Stimulated activated naive CD8-positive, alpha-beta T cell treated with anti-CD3 and anti-CD28 coated beads, Interleukin-15, amount 100 ng/mL, for 72 hours (primary cell): ENCODE measurements at places on chromosomes 11 and 22.

DNA sequence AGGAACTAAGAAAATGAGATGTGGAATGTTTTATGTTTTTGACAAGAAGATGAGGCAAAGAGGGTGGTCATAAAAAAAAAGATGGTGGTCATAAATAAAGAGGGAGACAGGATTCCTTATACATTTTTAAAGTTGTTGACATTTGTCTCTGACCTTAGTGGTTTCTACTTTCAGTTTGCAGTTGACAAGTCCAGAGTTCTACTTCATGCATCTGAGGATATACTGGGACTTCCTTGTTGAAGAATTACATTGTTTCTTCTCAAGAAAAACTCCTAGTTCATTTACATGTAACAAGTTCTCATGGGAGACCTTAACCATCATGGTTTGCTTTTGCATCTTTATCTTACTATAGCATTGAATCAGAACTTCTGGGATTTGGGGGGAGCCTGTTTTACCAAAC is 1.2 kb downstream of the OR6X1 start:
- no peak for DNase-seq

- DNase-seq = no peak
These were observed 7.4 kb upstream of the ANO1 start for GRCh38 chr11:70070706-70071105.

DNA sequence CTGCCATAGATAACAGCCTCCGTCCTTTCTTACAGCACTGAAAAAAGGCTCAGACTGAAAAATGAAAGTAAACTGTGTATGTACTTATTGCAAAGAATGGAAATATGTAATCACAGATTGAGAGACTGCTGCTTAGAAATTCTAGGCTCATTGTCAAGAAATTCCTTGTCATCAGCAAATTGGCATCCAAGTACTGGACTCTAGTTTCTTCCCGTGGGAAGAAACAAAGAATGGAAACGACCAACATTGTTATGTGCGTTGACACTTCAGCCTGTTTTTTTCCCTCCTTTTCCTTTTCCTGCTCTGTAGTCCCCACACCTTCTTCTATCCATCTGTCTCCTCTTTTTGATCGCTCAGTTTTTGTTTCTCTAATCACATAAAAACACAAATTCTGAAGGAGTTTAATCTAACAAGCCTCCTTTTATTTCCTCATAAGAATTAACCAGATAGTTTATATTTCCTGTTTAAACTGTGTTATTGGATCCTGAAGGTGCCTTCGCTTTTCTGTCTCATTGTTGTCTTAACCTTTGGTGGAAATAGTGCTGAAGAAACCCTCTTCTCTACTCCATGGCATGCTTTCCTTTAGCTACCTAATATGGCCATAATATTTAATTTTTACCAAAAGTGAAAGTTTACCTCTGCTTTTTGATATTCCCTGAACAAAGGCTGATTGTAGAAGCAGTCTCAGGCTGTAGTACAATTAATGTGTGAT is 20.0 kb upstream of the CASP12 start:
- no peak for DNase-seq

DNA sequence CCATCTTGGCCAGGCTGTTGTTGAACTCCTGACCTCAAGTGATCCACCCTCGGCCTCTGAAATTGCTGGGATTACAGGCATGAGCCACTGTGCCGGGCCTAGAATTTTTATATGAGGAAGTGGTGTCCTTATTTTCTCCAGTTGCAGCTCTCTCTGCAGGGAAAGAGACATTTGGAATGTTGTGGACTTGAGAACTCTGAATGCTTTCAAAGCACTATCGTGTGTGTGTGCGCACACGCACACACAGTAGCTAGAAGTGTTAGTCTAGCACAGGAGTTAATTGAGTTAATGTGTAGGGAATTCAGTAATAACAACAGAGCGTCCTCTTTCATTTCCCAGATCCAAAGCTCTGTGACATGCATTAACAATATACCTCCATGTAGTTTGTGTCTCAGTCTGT is 164.0 kb upstream of the RASSF10 start:
- DNase-seq = no peak

GRCh38 chr11:114163229-114163631 is 103.7 kb downstream of the ZBTB16 start:
- DNase-seq = no peak

- DNase-seq = no peak
These were observed 13.5 kb upstream of the EP300 start for GRCh38 chr22:41078931-41079330.

DNA sequence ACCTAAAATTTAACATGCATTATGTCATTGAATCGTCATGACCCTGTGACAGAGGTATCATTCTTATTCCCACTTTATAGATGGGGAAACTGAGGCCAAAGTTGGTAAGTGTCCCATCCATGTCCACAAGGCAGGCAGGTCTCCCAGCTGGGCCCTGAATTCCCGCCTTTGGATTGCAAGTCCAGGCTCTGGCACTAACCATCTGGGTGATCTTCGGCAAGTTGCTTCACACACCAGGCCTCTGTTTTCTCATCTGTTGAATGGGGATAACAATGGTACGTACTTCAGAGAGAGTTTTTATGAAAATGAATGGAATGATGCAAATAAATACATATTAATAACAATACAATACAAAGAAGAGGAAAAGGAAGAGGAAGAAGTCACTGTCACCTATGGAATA is 3.4 kb downstream of the CRYBB3 start:
- DNase-seq = no peak

DNA sequence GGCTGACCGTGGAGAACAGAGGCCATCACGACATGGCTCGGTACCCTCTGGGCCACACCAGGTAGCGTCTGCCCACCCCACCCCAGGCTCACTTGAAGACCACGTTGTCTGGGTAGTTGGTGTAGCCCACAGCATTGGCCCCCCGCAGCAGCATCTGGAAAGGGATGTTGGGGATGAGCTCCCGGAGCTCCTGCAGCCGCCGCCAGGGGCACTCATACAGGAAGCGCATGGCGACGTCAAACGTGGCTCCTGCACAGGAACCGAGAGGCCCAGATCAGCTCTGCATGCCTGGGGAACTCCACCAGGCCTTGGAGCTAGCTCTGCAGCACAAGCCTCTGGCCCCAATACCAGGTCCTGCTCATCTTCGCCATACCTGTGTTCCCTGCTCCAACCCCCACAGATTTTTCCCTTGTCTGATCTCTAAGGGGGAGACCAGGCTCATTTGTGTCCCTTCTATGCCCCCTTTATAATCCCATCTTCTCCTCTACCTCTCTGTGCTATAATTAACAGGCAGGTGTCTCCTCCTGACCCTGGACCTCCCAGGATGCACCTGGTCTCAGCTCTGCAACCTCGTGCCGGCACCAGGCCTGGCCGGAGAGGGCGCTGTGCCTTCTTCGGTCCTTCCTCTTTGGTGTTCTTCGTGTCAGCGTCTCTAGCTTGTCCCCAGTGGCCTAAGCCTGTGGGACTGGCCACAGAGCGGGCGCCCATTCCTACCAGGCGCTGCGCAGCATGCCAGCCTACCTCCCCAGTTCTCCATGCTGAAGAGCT is 5.0 kb upstream of the LRFN4 start:
- DNase-seq = no peak

DNA sequence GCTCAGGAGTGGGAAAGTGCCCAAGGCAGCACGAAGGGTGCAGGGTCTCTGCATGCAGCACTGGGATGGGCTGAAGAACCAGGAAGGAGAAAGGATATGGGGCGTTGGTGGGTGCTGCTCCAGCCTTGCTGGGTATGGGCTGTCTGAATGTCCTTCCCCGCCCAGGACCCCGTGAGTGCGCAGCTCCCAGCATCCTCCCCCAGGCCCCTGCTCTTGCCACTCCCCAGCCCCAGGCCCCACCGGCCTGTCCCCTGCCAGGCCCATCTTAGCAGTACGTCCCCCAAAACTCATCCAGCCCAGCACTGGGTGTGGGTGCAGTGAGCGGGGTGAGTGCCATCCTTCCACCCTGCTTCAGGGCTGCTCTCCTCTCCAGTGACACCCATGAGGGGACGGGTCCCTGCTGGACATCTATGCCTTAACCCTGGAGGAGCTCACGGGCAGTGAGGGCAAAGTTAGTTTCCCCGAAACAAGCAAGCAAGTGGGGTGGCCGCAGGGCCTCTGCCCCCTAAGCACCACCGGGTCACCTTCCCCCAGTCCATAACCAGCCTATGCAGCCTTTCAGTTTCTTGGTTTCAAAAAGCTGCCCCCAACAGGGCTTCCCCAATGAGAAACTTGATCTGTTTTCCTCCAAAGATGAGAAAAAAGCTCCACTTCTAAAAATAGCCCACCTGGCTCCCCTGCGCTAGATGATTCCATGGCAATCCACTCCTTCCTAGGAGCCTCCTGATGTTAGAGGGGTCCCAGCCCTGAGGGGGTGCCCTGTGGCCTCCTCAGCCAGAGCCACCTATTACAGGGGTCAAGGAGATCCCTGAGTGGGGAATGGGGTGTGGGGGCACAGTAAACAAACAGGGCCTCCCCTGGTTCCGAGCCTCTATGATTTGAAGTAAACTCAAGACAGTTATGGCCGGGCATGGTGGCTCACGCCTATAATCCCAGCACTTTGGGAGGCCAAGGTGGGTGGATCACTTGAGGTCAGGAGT is 103.8 kb downstream of the MORC2 start:
- DNase-seq = peak; percentile 4

GRCh38 chr11:132620423-132620822 is 911.9 kb downstream of the OPCML start:
- no peak for DNase-seq

GRCh38 chr22:29308791-29309262 is 2.4 kb downstream of the GAS2L1 start:
- DNase-seq = peak; percentile 71

GRCh38 chr11:67345920-67346819 is 7.2 kb downstream of the POLD4 start:
- DNase-seq = no peak

GRCh38 chr11:133216813-133217212 is 315.5 kb downstream of the OPCML start:
- DNase-seq = no peak

DNA sequence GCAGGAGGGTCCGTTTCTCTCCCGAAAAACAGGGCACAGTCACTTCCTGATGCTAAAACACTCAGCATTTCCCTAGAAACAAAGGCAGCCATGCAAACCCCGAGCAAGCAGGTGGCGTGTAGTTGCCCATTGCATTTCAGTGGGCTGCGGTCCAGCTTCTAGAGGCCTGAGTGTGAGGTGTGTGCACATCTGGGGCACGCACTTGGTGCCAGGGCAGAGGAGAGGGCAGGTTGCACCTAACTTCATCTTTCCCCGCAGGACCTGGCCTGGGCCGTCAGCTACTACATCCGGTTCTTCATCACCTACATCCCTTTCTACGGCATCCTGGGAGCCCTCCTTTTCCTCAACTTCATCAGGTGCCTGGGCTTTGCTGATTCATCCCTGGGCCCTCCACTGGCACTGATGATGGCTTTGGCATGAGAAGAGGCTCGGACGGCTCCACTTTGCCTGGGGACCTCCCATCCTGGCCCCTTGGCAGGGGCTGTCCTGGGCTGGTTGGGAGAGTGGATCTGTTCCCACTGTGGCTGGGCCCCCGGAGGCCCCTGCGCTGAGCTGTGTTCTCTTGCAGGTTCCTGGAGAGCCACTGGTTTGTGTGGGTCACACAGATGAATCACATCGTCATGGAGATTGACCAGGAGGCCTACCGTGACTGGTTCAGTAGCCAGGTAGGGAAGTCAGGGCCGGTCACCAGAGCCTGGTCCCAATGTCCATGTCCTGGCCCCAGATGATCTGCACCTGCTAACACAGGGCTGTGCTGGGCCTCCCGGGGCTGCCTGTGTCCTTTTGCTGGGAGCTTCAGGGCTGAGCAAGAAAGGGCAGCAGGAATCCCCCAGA is 28.4 kb downstream of the FADS3 start:
- DNase-seq = no peak

DNA sequence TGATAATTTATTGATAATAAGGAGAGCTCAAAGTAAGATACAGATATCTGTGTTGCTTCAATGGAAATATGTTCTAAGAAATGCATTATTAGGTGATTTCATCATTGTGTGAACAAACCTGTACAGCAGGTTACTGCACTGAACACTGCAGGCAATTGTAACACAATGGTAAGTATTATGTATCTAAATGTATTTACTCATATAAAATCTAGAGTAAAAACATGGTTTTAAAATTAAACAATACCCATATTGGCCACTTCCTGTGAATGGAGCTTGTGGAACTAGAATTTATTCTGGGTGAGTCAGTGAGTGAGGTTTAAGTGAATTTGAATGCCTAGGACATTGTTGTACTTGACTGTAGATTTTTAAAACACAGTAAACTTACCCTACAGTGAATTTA is 722.9 kb upstream of the RAG2 start:
- no peak for DNase-seq

GRCh38 chr11:74257959-74258553 is 53.4 kb downstream of the P4HA3 start:
- DNase-seq = no peak

DNA sequence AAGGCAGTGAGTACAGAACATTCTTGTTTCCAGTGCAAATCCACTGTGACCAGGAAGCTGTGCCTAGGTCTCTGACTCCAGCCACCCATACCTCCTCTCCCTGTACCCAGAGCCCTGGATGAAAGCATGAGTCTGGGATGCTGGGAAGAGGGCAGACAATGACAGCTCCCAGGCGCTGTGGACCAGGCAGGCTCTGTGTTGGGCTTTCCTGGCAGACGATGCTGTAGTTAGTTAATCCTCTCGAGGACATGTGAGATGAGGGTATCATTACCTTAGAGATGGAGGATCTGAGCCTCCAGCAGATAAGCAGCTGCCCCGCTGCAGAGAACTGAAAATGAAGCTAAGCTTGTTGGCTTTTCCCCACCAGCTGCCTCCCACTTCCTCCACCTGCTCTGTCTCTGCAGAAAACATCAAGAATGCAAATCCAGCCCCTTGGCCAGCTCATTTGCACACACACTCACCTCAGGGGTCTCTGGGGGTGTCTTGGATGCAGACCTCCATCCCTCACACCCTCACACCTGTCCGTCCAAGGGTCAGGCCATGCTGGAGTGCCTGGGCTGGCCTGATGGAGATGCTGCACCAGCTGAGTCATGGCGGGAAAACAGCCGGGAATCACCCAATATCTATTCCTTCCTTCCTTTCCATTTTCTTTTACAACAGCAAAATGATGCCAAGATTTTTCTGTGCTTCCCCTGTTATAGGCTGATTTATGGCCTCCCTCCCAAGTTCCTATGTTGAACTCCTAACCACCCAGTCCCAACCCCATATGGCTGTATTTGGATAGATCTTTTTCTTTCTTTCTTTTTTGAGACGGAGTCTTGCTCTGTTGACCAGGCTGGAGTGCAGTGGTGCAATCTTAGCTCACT is 94.9 kb upstream of the SEPTIN5 start:
- DNase-seq = no peak

- DNase-seq = no peak
These were observed 6.6 kb downstream of the LMNTD2 start for GRCh38 chr11:553988-554340.

GRCh38 chr11:65968600-65969482 is 7.3 kb downstream of the SART1 start:
- DNase-seq = no peak

- no peak for DNase-seq
These were observed 82.0 kb downstream of the KIRREL3 start for GRCh38 chr11:126918556-126918955.
